ENCODE measurements at places on chromosomes 2 and 18. TPM values are rescaled to one million over a fixed set of nuclear protein-coding genes. Genes with fewer than 3 reads are reported as not detected.

The MYO5B gene
- 8.3 TPM for total RNA-seq

GRCh38 chr2:170703776-170704476, 11.2 kb upstream of the SP5 start:
- H3K27me3 ChIP-seq, result no peaks in the 10 kb centered on the region
- H3K4me1 ChIP-seq, result no peaks in the 10 kb centered on the region
- H3K27ac ChIP-seq, result no peak overlapping the region

The SERPINB11 gene
- total RNA-seq, result not detected

The CAPN14 gene
- not detected for total RNA-seq

- no peaks in the 10 kb centered on the region for H3K36me3 ChIP-seq
- DNase-seq, result no peak
- no peaks in the 10 kb centered on the region for H3K27me3 ChIP-seq
Observed at GRCh38 chr2:240966906-240967680, 31.3 kb upstream of the SNED1 start.

DNA sequence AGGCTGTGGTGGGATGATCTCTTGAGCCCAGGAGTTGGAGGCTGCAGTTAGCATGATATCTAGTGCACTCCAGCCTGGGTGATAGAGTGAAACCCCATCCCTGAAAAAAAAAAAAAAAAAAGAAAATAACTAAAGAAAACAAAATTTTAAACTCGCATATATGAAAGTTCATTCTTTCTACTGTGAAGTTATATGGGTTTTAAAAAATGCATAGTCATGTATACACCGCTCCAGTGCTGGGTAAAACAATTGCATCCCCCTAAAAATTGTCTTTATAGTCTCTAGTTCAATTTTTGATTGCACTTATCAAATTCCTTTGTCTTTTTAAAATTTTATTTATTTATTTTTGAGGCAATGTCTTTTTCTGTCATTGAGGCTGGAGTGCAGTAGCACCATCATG, 65.0 kb upstream of the ACYP2 start:
- H3K4me1 ChIP-seq, result peaks cover 34% of the 10 kb centered on the region
- no peak overlapping the region for H3K27ac ChIP-seq
- H3K36me3 ChIP-seq, result no peaks in the 10 kb centered on the region
- DNase-seq, result no peak
- H3K4me3 ChIP-seq, result no peak overlapping the region
- H3K27me3 ChIP-seq, result no peaks in the 10 kb centered on the region

GRCh38 chr2:195498176-195498575, 158.8 kb upstream of the SLC39A10 start:
- H3K4me1 ChIP-seq, result peaks cover 14% of the 10 kb centered on the region
- no peaks in the 10 kb centered on the region for H3K27me3 ChIP-seq
- no peak for DNase-seq
- H3K27ac ChIP-seq, result no peak overlapping the region

DNA sequence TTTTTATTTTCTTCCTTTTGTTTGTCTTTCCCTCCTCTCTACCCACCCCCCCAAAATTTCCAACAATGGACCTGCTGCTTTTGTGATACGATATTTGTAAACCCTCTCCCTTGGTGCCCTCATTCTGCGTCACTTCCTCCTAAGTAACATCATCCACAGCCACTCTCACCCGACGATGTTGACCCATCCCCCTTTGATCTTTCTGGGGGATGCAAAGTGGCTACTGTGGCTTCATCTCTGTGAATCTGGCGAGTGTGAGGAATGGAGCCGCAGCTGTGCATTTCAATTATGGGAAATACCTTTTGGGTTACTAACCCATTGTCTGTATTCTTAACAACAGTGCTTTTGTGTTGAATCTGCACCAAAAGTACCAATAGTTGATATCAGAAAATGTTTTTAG, 19.4 kb downstream of the ANTXR1 start:
- no peaks in the 10 kb centered on the region for H3K27me3 ChIP-seq
- H3K27ac ChIP-seq, result no peak overlapping the region
- peaks cover 54% of the 10 kb centered on the region for H3K4me1 ChIP-seq

The SGPP2 gene
- total RNA-seq, result 0.28 TPM

GRCh38 chr2:217049422-217049821, 189.6 kb upstream of the TNP1 start:
- H3K4me1 ChIP-seq, result peaks cover 30% of the 10 kb centered on the region
- no peak overlapping the region for H3K4me3 ChIP-seq

DNA sequence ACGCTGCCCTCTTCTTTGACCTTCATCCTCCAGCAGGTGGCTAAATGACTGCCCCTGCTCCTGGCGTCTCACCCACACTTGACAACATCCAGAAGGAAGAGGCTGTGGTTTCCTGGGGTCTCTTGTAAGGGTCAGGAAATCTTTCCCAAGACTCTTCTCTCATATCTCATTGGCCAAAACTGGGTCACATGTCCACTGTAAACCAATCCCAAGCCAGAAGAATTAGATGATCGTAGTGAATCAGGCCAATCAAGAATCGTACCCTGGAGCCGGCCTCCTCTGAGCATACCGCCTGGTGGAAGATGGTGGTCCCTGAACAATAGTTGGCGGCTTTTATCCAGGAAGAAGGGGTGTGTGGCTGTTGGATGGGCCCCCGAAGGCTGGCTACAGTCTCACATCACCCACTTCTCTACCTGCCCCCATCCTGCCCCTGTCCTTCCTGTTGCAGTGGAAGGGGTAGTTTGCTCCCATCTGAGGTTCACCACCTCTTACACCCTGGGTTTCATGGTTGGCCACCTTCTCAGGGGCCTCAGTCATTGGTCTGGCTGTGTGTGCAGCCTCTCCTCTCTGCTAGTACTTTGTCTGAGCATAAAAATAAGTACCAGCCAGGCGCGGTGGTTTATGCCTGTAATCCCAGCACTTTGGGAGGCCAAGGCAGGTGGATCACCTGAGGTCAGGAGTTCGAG, 3.8 kb downstream of the SAG start:
- no peaks in the 10 kb centered on the region for H3K4me1 ChIP-seq
- no peak overlapping the region for H3K4me3 ChIP-seq
- DNase-seq, result no peak
- no peaks in the 10 kb centered on the region for H3K36me3 ChIP-seq
- no peaks in the 10 kb centered on the region for H3K27me3 ChIP-seq

DNA sequence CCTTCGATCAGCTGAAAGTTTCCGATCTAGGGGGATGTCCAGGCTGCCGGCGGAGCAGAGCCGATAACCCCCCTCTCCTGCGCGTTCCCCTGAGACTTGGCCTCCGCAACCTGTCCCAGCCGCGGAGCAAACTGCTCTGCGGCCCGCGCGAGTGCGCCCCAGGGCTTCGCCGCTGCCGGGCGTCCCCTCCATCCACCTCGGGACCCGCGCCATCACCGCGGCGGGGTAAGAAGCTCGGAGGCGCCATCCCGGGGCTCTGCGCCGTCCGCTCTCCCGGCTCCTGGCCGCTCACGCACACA, 990 bp upstream of the GDF7 start:
- peaks cover 6% of the 10 kb centered on the region for H3K36me3 ChIP-seq
- DNase-seq, result no peak
- peaks cover 58% of the 10 kb centered on the region for H3K4me1 ChIP-seq
- H3K4me3 ChIP-seq, result peak overlapping the region; percentile 88

The RAD51AP2 gene
- total RNA-seq, result not detected

The UGT1A4 gene
- not detected for total RNA-seq

GRCh38 chr2:127701651-127702394, 526 bp downstream of the SFT2D3 start:
- H3K27me3 ChIP-seq, result no peaks in the 10 kb centered on the region
- peak overlapping the region; percentile 84 for H3K4me3 ChIP-seq

DNA sequence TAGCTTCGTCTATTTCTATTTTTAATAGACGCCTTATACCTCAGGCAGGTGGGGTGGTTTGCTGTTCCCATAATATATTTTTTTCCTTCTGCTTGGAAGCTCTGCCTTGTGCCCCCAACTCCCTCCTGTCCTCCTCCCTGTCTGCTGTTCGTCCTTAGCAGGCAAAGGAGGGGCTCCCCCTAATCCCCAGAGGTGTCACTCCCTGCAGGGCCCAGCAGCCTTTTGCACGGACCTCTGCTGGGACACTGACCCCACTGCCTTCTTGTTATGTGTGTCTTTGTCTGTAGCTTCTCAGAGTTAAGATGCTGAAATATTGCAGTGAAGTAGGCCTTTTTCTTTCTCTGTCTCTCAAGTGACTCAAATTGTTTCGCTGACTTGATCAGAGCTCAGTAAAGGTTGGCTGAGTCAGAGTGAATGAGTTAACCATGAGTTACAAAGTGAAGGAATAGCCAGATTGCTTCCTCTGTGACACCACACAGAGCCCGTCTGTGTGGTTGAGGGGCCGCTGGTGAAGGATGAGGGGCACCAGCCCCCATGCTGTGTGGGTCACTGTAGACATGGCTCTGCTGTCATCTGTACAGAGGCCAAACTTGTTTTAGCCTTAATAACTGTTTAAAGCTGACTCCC, 47.7 kb downstream of the PRKCE start:
- no peaks in the 10 kb centered on the region for H3K4me1 ChIP-seq
- H3K36me3 ChIP-seq, result no peaks in the 10 kb centered on the region
- H3K27me3 ChIP-seq, result no peaks in the 10 kb centered on the region
- DNase-seq, result no peak
- no peak overlapping the region for H3K27ac ChIP-seq
- H3K4me3 ChIP-seq, result no peak overlapping the region

- no peaks in the 10 kb centered on the region for H3K36me3 ChIP-seq
- no peak for DNase-seq
- peaks cover under 1% of the 10 kb centered on the region for H3K4me1 ChIP-seq
Observed at GRCh38 chr18:7111134-7111533, 6.5 kb downstream of the LAMA1 start.

- peaks cover 26% of the 10 kb centered on the region for H3K36me3 ChIP-seq
- H3K4me3 ChIP-seq, result no peak overlapping the region
- H3K27me3 ChIP-seq, result no peaks in the 10 kb centered on the region
- DNase-seq, result no peak
- H3K4me1 ChIP-seq, result no peaks in the 10 kb centered on the region
- no peak overlapping the region for H3K27ac ChIP-seq
Observed at GRCh38 chr2:131146749-131147148, 41.6 kb downstream of the PLEKHB2 start.

DNA sequence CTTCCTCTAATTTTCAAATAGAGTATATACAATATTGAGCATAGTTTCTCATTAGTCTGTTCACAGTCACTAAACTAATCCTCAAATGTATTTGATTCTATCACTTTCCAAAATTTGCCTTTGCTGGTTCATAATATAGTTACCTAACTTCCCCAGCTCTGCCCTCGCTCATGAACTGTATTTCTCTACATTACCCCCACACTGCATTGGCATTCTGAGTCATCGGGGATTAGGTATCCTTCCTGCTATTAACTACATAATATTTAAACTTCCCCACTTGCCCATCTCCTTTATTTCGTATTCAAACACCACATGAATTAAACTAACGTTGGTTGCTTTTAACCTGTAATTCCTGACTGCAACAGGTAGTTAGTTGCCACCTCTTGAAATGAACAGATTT, 14.8 kb upstream of the CLASP1 start:
- no peaks in the 10 kb centered on the region for H3K36me3 ChIP-seq
- H3K4me1 ChIP-seq, result peaks cover 5% of the 10 kb centered on the region
- no peak overlapping the region for H3K4me3 ChIP-seq
- no peaks in the 10 kb centered on the region for H3K27me3 ChIP-seq
- no peak for DNase-seq

GRCh38 chr18:56639104-56639381, 651 bp upstream of the TXNL1 start:
- no peaks in the 10 kb centered on the region for H3K27me3 ChIP-seq
- H3K4me1 ChIP-seq, result peaks cover 30% of the 10 kb centered on the region
- H3K4me3 ChIP-seq, result peak overlapping the region; percentile 99
- DNase-seq, result no peak

DNA sequence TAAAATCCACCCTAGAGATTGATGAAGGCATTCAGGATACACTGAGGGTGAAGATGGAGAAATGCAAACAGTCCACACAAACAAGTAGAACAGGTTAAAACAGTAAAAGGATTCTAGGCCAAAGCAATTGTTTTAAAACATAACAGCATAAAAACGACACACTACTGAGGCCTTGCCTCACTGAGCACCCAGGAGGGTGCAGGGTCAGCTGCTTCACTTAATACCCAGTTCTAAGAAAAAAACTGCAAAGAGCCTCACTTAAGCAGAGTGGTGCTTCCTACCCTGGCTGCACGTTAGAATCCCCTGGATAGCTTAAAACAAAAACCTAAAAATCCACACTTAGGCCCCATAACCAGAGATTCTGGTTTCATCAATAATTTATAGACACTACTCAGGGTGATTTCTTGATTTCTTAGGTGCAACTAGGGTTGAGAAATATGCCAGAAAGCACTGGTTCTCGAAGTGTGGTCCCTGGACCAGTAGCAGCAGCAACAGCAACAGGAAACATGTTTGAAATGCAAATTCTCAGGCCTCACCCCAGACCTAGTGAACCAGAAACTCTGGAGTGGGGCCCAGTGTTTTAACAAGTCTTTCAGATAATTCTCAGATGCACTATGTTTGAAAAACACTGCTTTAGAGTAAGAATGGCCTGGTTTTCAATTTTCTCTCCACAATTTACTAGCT, 279.1 kb downstream of the ZEB2 start:
- H3K36me3 ChIP-seq, result no peaks in the 10 kb centered on the region
- H3K4me1 ChIP-seq, result peaks cover 15% of the 10 kb centered on the region
- H3K27ac ChIP-seq, result no peak overlapping the region
- no peak overlapping the region for H3K4me3 ChIP-seq
- no peak for DNase-seq

GRCh38 chr2:199310771-199311585, 146.8 kb downstream of the SATB2 start:
- no peak overlapping the region for H3K4me3 ChIP-seq
- H3K27ac ChIP-seq, result no peak overlapping the region
- no peaks in the 10 kb centered on the region for H3K27me3 ChIP-seq
- DNase-seq, result no peak
- no peaks in the 10 kb centered on the region for H3K36me3 ChIP-seq

The MMADHC gene
- 62.2 TPM for total RNA-seq

DNA sequence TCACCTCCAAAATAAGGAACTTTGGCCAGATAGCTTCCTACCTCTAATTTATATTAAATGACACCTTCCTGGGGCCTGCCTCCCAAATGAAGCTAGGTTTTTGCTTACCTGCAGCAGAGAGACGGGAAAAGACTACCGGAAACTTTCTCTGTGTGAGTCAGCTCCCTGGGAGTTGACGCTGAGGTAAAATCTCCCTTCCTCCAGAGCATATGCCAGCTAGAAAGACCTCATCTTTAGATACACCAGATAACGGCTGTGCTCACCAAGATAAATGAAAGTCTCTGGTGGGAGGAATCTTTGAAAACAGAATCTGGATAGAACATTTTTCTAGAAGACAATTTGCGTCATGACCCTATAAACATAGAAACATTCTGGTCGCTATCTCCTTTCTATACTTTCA, 99.7 kb upstream of the RFX8 start:
- no peak overlapping the region for H3K4me3 ChIP-seq
- no peak overlapping the region for H3K27ac ChIP-seq
- no peaks in the 10 kb centered on the region for H3K36me3 ChIP-seq
- no peak for DNase-seq
- H3K27me3 ChIP-seq, result no peaks in the 10 kb centered on the region

The ATOH8 gene
- 207 TPM for total RNA-seq

DNA sequence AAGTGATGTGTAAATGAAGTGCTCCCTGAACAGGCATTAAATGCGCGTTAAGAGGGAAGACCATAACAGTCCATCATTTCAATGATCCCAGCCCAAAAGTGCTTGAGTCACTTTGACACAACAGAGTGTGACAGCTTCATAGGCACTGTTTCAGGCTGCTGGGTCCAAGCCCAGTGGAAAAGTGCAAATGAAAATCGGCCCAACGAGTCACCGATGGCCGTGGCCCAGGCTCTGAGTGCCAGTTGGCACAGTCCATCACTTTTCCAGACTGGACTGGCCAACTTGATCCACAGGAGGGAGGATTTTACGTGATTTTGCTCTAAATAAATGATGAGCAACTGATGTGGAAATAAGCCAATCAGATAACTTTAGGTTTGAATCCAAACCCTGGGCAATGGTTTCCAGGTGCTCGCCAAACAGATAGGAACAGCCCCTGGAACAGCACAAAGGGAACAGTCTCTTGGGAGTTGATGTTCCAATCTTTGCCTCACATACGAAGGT, 114.0 kb downstream of the SP3 start:
- H3K36me3 ChIP-seq, result no peaks in the 10 kb centered on the region
- H3K4me1 ChIP-seq, result peaks cover 19% of the 10 kb centered on the region
- DNase-seq, result peak; percentile 33
- H3K27ac ChIP-seq, result peak overlapping the region; percentile 31
